Stimulated activated CD4-positive, alpha-beta T cell treated with anti-CD3 and anti-CD28 coated beads, TNF-alpha, amount 100 ng/mL, for 4 hours (primary cell): ENCODE measurements at places on chromosomes 12 and 14.

DNA sequence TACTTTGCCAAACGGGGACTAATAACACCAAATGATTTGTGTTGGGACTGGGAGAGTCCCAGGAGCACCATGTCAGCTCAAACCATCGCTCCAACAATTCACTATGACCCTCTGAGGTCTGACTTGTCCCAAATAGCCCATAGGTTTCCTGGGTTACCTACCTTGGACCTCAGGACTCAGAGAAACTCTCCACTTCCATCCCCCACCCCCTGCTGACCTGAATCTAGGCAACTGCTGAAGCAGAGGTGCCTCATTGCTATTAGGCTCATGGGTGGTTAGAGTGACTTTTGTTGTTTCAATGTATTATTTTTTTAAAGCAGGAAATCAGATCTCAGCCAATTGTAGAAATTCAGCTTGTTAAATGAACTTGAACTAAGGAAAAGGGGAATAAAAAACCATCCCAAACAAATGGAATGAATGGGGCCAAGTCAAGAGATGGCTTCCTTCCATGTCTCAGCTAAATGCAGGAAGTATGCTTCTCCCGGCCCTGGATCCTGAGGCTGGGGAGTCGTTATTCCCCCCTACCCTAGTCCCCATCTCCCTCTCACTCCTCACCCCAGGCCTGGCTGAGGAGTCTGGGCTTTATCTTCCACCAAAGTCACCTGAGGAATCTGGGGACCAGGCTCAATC lies 80.9 kb upstream of the SLC24A4 start:
- no peak for DNase-seq

- no peak for DNase-seq
Measured at GRCh38 chr12:120367233-120367923, 1.6 kb downstream of the MSI1 start.

GRCh38 chr14:96027431-96028355 lies 11.5 kb upstream of the C14orf132 start:
- DNase-seq = no peak

- no peak for DNase-seq
Measured at GRCh38 chr12:89840162-89840922, 131.7 kb upstream of the ATP2B1 start.

DNA sequence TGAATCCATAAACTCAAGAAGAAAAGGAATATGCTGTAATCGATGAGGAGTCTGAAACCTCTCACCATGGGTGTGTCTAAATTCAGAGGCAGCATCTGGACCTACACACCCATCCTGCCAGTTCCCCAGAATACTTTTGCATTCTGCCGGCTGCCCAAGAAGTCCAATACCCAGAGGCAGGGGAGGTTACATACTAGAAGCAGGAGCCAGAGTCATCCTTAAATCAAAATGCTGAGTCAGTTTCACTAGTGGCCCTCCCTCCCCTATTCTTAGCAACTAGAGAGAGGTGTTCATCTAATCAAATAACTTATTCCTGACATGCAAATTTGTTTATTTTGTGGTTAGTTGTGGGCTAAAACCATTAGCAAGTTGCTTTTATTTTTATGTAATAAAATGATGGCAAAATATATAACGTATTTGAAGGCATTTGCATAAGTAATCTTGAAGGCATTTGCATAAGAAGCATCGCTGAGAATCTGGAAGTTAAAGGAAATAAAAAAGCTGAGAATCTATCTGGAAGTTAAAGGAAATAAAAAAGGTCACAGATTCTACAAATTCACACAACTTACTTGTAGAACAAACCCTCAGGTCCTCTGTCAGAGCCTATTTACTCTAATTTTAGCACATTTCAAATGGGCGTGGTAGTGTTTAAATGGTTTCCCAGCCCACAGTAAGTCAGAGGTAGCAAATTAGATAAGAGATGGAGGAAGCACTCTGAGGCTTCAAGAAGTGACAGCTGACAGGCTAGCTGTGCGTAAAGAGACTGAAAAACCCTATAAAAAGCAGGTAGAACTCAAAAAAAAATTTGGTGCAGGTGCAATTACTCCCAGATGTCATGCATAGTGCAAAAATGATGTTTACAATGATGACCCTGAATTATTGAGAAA lies 7.8 kb downstream of the BHLHE41 start:
- no peak for DNase-seq

DNA sequence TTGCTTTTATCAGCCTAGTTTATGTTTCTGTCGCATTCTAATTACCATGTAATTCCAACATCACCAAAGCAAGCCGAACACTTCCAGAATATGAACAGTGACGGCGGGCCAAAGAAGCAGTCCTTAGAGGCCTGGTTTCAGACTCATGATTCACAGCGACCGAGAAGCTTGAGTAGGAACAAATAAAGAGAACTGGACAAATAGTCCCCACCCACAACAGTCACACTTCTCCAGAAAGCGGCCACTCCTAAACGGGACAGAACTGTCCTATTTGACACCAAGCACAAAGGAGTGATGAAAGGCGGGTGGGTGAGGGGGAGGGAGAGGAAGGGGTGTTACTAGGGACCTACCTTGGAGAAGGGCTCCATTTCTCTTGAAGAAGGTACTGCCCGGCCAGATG lies 136.4 kb downstream of the FOXN3 start:
- DNase-seq = no peak

DNA sequence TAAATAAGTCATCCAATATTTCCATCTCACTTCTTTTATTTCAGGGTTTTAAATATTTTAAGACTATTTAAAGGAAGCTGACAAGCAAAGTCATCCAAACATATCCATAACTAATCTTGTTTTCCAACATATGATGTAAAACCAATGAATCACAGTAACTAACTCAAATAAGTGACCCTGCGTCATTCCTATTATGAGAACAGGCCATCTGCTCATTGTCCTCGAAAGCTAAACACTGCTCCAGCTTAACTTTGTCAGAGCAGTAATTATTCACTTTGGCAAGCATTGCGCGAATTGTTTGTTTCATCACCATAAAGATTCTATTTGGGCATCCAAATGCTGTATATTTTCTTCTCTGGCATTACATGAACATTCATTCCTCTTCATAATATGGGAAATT lies 99.1 kb downstream of the CAPZA3 start:
- no peak for DNase-seq

DNA sequence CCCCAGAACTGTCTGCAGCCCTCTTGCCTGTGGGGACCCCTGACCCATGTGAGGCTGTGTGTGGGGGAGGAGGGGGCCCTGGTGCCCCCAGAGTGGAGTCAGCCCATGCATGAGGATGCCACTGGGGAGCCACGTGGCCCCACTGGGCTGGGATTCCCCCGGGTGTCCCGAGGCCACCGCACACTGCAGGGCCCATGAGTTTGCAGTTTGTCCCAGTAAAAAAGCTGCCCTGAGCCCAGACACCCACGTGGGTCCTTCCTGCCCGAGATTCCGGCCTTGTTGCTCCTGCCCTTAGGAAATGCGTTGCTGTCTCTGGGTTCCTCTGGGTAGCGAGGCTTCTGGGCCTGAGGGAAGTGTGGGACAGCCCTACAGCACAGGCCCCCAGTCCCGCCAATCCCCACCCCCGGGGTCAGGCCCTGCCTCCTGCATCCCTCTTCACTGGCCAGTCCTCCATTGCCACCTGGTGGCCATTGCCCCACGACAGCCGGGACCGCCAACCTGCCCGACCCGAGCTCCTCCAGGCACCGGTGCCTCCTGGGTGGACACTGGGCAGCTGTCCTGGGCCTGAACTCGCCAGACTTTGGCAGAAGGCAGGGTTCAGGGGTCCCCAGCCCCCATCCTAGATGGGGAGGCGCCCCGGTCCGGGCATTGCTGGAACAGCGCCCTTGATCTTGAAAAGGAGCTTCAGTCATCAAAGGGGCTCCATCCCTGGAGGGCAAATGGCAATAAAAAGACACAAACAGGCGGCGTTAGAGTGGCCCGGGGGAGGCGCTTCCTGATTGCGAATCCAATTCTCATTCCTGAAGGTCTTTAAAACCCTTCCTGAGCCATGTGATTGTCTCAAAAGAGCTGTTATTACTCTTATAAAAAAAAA lies 15.6 kb upstream of the C14orf180 start:
- peak; percentile 40 for DNase-seq

GRCh38 chr12:107760809-107761501 lies at the start of gene PRDM4:
PRDM4 (minus strand) TSS chr12:107761137; CDS start chr12:107760515, 622 bp downstream.
- peak; percentile 74 for DNase-seq

DNA sequence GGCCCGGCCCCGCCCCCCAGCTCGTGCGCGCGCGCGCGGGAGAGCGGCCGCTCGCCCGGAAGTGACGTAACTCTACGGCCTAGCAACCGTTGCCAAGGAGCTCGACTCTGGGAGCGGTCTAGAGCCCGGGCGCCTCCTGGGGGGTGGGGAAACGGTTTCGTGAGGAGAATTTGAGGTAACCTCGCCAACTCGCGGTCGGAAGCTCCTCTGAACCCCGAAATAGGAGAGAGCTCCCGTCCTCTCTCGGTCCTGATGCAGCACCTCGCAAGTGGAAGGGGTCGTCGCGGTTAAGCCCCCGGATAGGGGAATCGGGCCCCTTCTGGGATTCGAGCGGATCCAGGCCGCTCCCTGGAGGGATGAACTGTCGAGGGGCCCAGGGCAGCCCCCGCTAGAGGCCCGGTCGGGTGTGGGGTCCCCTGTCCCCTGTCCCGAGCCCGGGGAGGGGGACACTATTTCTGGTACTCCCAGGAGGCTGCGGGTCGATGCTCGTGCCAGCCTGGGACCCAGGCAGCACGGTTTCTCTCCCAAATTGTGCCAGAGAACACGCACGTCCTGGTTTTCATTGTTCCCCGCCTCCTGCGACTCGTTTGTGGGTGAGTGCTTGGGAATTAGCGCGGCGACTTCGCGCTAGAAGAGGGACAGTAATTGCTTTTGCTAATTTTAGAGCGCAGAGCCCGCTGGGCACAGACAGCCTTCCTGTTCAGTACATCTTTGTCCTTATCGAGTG lies at the start of gene IFT81:
IFT81 (plus strand) TSS at position 89 of the 727 bp plus-strand sequence. CDS start 3,024 bp downstream, outside the sequence.
- DNase-seq = peak; percentile 95

GRCh38 chr14:88590173-88590572 lies 27.3 kb downstream of the ZC3H14 start:
- no peak for DNase-seq

GRCh38 chr14:102835959-102836358 lies 58.7 kb downstream of the TRAF3 start:
- no peak for DNase-seq

DNA sequence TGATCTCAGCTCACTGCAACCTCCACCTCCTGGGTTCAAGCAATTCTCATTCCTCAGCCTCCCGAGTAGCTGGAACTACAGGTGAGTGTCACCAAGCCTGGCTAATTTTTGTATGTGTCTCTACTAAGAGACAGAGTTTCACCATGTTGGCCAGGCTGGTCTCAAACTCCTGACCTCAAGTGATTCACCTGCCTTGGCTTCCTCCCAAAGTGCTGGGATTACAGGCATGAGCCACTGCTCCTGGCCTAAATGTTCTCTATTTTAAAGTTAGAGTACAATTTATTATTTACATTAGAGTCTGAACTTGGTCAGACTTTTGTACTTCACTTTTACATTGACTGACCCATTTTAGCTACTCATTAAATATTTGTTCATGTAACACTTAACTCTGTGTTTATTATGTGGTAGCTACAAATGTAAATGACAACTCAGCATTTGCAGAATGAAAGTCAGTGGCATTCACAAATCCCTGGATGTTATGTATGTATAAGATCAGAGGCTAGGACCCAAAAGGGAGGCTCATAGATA lies 409.6 kb downstream of the APAF1 start:
- DNase-seq = no peak

DNA sequence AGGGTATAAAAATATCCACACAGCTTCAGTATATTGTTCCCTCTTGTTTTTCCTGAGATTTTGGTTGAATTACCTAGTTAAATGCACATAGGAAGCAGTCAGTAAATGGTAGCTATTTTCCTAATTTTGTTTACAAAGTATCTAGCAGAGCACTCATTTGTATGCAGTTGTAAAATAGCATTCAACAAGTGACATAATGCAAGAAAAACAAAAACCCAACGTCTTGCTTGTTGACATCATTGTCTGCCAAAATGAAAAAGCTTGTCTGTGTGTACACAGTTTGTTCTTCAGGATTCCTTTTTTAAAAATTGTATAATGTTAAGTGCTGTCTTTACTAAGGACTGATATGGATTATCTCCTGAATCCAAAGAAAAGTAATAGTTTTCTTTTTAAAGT lies 2.7 kb downstream of the VRTN start:
- no peak for DNase-seq

DNA sequence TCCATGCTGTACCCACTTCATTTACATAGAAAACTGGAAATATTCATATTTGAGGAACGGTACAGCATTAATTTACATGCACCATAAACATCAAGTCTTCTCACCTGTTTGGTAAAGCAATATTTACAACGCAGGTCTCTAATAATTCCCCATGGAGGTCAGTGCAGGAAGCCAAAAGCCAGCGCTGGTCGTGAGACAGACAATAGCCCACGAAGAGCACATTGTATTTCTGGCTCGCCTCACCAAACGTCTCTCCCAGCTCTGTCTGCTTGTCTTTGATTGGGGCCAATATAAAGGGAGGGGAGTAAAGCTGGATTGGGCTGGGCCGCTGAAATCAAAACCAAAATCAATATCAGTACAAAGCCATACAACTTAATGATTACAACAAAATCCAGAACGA lies 302.1 kb downstream of the MED13L start:
- DNase-seq = no peak

GRCh38 chr14:22122227-22122818 lies 448.7 kb upstream of the OR4E1 start:
- DNase-seq = no peak

- DNase-seq = no peak
Measured at GRCh38 chr12:56221232-56221756, 428 bp downstream of the RNF41 start.

DNA sequence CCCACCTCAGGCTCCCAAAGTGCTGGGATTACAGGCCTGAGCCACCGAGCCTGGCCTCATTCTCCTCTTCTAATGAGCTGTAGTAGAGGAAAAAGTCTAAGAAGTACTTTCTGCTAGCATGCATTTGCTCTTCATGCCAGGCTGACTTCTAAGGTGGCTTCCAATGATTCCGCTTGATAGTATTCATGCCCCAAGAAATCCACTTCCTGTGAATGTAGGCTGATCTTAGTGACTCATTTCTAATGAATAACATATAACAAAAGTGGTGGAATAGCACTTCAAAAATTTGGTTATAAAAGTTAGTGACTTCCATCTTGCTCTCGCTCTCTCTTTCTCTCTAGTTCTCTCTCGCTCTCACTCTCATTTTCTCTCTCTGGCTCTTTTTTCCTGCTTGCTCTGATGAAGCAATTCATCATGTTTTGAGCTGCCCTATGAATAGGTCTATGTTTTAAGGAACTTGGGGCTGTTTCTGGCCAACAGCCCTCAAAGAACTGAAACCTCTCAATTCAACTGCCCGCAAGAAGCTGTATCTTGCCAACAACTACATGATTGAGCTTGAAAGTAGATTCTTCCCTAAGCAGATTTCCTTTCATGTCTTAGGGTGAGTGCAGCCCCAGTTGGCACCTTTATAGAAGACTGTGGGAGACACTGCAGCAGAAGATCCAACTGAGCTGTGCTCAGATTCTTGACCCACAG lies 282.9 kb downstream of the RMST start:
- no peak for DNase-seq

- no peak for DNase-seq
Measured at GRCh38 chr14:104396682-104397470, 182.7 kb upstream of the C14orf180 start.

DNA sequence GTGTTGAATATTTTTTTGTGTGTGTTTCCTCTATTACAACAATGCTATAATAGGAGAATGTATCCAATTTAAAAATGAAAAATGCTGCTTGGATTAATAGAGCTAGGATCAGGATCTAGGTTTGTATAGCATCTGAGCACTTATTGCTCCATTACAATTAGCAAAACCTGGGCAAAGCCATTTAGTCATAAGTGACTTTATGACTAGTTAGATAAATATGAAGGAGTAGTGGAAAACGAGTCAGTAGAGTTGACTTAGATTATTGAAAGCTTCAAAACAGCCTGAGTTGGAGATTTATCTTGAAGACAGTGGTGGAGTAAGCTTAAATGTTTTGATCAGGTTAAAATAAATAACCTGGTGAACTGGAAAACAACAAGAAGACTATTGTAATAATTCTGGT lies 2.8 kb downstream of the MED21 start:
- no peak for DNase-seq
